Stimulated activated CD8-positive, alpha-beta memory T cell treated with anti-CD3 and anti-CD28 coated beads, Interleukin-15, amount 100 ng/mL, for 48 hours (primary cell): ENCODE measurements at places on chromosomes 3 and 15.
A peak's percentile ranks its signal among the peaks of the same experiment; 100 is the strongest.

- DNase-seq: no peak
These were observed 2.1 kb upstream of the DYNLT2B start for GRCh38 chr3:196320137-196320536.

- DNase-seq: no peak
These were observed 313.9 kb upstream of the SATB1 start for GRCh38 chr3:18739099-18739433.

DNA sequence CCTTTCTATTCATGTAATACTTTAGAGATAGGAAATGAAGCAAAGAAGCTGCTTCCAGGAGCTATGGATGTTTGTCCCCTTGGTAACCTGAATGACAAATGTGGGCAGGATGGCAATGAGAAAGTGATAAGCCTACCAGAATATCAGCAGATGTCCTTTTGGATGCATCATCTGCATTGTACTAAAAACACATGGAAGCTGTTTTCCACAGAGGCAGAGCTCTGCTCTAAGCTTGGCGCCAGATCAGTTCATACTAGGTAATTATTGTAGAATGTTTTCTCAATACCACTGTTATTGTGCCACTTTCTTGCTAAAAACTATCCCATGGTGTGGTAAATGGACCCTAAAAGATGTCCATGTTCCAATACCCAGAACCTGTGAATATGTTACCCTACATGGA lies 100.2 kb downstream of the DTWD1 start:
- no peak for DNase-seq

- DNase-seq: no peak
These were observed 7.5 kb downstream of the CHL1 start for GRCh38 chr3:204102-204501.

- DNase-seq: no peak
These were observed 16.2 kb upstream of the CHD2 start for GRCh38 chr15:92883876-92884435.

DNA sequence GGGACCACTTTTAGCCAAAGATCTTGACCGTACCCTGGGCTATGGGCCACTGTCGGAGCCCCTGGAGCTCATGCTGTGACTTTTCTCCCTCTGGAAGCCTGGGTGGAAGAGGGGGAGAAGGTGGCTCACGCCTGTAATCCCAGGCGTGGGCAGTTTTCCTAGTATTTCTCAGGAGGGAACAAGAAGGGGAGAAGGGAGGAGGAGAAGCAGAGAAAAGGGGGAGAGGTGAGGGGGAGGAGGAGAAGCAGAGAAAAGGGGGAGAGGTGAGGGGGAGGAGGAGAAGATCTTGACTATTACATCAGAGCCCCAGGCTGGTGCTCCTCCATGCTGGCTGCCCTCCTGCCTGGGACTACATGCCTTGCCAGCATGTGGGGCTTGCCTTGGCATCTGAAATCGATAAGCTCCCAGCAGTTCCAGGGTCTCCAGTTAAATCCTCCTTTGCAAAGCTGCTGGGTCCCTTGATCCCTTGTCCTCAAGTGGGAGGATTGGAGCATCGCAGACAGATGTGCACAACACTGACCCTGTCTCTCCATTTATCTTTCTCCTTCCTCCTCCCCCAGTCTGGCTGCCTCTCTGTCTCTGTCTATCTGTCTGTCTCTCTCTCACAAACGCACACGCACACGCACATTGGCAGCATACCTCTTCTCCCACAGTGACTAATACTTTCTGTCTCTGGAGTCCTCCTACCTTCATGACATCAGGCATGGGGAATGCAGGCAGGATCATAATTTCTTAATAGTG lies 41.6 kb downstream of the MRAS start:
- DNase-seq: no peak

GRCh38 chr3:73228437-73228836 lies 167.0 kb downstream of the EBLN2 start:
- no peak for DNase-seq

- DNase-seq: no peak
These were observed 177.7 kb downstream of the ISL2 start for GRCh38 chr15:76514282-76514681.

DNA sequence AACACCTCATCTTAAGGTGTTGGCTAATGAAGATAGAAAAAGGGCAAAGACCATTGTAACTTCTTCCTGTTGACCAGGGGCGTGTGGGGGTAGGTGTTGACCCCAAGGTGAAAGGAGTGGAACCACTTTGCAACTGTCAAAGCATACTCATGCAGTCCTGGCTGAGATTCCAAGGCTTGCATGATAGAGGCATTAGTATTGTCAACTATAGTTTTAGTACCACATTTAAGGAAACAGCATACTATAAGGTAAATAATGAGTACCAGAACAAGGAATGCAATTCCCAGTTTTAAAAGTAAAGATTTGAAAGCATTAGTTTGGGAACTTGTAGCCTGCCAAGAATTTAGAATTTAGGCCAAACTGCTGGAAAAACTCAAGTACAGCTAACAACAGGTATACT lies 27.8 kb upstream of the ADGRG7 start:
- no peak for DNase-seq

GRCh38 chr15:39157882-39158281 lies 423.0 kb upstream of the THBS1 start:
- no peak for DNase-seq

- DNase-seq: no peak
These were observed 34.5 kb downstream of the KLF13 start for GRCh38 chr15:31360843-31361763.

- no peak for DNase-seq
These were observed 450.4 kb downstream of the FOXP1 start for GRCh38 chr3:71132995-71133730.

- no peak for DNase-seq
These were observed 109.9 kb upstream of the ATP11B start for GRCh38 chr3:182683453-182683852.

DNA sequence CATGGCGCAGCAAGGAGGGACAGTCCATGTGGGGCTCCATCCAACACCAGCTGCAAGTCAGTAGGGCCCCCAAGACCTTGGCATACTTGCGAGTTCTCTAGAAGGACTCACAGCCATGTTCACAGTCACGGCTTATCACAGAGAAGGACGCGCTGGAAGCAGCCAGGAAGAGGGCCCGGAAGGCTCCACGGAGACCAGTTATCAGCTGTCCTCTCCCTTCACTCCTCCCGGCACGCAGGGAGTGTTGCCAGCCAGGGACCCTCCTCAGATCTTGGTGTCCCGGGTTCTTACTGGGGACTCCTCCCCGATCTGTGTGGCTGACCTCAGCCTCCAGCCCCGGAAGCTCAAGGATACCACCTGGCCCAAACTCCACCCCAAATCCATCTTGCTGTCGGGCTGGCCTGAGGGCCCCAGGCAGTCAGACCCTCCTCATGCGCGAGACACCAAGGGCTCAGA lies 68.0 kb downstream of the SLTM start:
- no peak for DNase-seq

DNA sequence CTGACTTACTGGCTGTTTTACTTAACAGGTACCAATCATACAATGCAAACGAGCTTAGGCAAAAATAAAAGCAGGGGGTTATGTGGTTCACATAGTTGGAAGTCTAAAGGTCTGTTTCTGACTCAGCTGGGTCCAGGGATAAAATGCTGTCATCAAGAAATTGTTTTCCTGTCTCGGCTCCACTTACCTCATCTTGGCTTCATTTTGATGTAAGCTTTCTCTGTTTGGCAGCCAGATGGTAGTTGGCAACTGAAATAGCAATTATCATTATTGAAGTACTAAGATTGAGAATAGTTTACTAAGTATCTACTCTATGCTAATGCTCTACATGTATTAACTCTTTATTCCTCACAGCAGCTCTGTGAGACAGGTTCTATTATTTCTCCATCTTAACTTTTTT lies 36.8 kb upstream of the CNTN3 start:
- no peak for DNase-seq

DNA sequence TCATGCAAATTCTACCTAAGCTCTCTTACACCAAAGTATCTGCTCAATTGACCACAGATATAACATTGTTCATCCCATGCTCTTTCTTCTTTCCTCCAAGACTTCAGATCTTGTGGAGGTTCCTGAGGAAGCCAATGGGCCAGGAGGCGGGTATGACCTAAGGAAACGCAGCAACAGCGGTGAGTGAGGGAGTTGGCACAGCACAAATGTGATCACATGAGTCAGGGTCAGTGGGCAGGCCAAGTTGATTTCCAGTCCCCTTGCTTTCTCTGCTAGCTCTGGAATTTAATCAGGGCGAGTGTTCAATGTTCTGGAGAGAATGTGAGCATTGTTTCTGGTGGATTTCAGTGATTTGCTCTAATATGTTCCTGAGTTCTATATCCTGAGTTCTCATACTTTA lies 112.7 kb downstream of the STAC start:
- no peak for DNase-seq

DNA sequence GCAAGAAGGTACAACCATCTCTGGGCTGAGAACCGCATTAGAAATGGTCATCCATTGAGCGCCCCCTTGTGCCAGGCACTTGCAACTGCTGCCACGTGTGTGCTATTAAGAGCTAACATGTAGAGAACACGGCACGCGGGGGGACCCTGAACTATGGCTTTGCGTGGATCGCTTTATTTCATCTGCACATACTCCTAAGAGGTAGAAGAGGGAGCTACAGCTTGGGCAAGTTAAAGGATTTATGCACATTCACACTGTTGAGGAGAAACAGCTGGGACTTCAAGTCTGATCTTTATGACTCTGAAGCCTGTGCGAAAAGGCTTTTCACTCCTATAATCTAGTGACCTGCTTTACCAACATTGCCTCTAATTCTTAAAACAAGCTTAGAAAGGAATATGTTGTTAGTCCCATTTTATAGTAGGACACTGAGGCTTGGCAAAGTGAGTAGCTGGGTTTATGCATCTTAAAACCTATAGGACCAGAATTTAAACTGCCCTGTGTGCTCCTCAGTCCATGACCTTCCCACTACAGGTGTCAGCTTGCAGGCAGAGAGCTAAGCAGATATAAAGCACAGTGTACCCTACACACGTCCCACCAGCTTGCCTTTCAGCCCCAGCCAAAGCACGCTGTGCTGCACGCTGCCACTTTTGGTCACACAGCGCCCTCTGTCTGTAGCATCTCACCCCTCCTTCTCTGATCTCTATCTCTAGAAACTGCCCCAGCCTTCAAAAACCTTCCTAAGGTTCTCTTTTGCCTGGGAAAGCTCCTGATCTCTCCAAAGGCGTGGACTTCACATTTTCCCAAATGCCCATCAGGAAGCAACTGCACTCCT lies 57.8 kb downstream of the STARD5 start:
- peak; percentile 68 for DNase-seq

DNA sequence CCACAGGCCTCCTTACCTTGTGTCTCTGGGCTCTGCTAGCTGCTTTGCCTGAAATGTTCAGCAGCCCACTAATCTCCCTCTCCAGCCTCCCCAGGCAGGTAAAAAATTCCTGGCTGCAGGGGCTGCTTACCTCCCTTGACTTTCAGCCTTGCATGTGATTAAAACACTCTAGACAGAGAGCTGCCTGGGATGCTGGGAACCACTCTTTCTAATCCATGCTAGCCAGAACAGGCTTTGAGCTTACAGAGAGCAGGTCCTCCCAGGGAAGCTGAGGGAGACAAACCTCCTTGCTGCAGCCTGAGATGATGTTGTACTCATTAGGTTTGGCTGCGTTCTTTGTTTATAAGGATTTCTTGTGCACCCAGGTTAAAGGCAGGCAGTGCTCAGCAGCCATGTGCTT lies 33.7 kb upstream of the LIPC start:
- no peak for DNase-seq

- DNase-seq: no peak
These were observed 92.0 kb downstream of the RAD18 start for GRCh38 chr3:8871306-8871705.

- DNase-seq: no peak
These were observed 156.7 kb upstream of the MEF2A start for GRCh38 chr15:99409097-99409473.

DNA sequence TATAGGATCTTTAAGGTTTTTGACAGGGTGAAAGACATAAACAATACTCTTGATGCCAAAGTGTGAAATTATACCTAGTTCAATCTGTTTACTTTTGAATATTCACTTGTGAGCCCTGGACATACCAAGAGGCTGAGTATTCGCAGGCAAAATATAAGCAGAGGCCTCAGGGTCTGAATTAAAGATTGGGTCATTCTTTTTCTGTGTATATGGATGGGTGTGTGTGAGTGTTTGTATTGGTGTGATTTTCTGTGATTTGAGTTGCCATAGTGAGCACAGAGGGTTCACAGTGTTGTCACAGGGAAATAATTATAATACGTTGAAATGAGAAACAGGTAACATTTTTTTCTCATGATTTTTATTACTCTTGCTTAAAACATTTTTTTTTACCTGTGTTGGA lies 770.7 kb upstream of the ALCAM start:
- DNase-seq: no peak

- no peak for DNase-seq
These were observed 41.9 kb upstream of the CD200R1L start for GRCh38 chr3:112888381-112889085.

- no peak for DNase-seq
These were observed 145.9 kb downstream of the IGF1R start for GRCh38 chr15:98794211-98794610.

DNA sequence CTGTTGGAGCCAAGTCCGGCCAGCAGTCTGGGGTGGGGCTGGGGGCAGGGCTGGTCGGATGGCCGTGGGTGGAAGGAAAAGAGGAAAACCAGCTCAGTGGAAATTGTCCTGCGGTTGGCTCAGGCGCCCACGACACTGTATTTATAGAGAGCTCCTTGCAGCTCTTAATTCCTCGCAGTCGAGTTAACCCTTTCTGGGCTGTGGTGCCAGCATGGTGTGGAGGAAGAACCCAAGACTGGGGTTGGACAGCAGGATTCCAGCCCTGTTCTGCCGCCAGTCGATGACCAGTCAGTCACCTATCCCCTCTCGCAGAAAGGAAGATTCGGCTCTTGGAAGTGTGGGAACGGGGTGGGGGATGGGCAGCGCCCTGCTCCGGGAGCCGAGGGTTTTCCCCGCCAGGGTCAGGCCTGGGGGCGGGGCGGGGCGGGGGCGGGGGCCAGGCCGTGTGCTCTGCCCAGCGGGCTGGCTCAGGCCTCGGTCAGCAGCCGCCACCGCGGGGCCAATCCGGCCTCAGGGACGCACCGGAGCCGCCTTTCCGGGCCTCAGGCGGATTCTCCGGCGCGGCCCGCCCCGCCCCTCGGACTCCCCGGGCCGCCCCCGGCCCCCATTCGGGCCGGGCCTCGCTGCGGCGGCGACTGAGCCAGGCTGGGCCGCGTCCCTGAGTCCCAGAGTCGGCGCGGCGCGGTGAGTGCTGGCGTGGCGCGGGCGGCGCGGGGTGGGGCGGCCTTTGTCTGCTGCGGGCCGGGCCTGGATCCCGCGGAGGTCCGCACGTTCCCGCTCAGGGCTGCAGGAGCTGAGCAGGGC lies at the start of gene CD276:
CD276 (plus strand) TSS at position 607 of the 804 bp plus-strand sequence. CDS start 15,257 bp downstream, outside the sequence.
- DNase-seq: no peak

- no peak for DNase-seq
These were observed 113.8 kb upstream of the MEF2A start for GRCh38 chr15:99452010-99452409.

- no peak for DNase-seq
These were observed 12.4 kb upstream of the HHLA2 start for GRCh38 chr3:108283989-108284388.
